ENCODE measurements at places on chromosomes 3 and 15. TPM values are rescaled to one million over a fixed set of nuclear protein-coding genes. Genes with fewer than 3 reads are reported as not detected.

GRCh38 chr3:111545349-111545748, 3.4 kb downstream of the CD96 start:
- peaks cover 1% of the 10 kb centered on the region for H3K27me3 ChIP-seq
- H3K4me1 ChIP-seq = peaks cover 10% of the 10 kb centered on the region
- no peak for DNase-seq
- no peaks in the 10 kb centered on the region for H3K36me3 ChIP-seq
- H3K27ac ChIP-seq = no peak overlapping the region

DNA sequence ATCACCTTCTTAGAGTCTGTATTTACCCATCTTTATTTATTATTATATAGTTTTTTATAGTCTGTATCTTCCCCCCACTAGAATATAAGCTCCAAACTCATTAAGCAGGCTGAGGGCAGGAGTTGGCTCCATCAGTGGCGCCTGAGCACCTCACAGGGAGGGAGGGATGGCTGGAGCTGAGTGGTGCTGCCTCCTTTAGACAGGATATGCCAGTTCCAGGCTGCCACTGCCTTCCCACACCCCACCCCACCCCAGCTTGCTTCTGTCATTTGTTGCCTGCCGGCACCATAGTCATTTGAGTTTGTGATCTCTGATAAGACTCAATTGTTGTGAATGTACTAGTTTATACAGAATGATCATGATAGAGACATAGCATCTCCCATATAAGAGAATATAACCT, 85.5 kb downstream of the KLHL25 start:
- H3K27me3 ChIP-seq = peaks cover 2% of the 10 kb centered on the region
- H3K4me3 ChIP-seq = no peak overlapping the region
- peaks cover 45% of the 10 kb centered on the region for H3K4me1 ChIP-seq
- no peak for DNase-seq

DNA sequence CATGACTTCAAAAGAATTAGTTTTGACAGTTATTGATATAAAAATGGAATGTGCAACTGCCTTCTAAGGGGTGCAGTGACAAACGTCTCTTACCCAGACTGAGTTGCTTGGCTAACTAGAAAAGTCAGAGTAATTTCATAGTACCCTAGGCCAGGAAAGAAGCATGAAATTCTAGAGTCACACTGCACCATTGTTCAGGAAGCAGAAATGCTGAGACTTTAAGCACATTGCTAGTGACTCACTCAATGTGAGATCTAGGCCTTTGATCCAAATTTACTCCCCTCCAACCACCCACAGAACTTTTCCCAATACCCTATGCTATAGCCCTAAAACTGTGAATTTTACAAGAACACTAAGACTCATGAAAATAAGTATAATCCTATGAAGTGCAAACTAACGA, 110.8 kb downstream of the DUT start:
- peaks cover 90% of the 10 kb centered on the region for H3K36me3 ChIP-seq
- H3K27me3 ChIP-seq = peaks cover 24% of the 10 kb centered on the region
- H3K4me1 ChIP-seq = peaks cover 82% of the 10 kb centered on the region
- H3K4me3 ChIP-seq = no peak overlapping the region

DNA sequence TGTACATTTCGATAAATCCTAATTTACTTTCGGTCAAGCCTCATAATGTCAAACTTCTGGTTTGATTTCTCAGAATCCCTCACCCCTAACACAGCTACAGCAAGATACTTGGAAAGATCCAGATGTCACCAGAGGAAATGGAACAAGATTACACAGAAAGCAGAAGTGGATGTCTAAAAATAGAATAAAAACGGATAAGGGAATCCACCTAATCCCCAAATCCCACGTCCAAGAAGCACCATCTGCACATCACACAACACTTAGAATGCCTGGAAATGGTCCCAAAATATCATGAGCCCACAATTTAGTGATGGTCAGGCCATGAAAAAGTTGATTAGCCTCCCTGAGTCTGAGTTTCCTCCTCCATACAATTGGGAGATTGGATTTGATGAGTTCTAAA, 61.7 kb downstream of the AGTR1 start:
- H3K4me1 ChIP-seq = no peaks in the 10 kb centered on the region
- H3K27me3 ChIP-seq = peaks cover 6% of the 10 kb centered on the region
- no peak for DNase-seq

SPCS1 gene
- total RNA-seq = 205 TPM

ABCF3 gene
- total RNA-seq = 53.3 TPM

GRCh38 chr3:53255423-53255774, 423 bp downstream of the TKT start:
- H3K27ac ChIP-seq = peak overlapping the region; percentile 79
- peaks cover 6% of the 10 kb centered on the region for H3K27me3 ChIP-seq
- peaks cover 30% of the 10 kb centered on the region for H3K36me3 ChIP-seq
- peaks cover 44% of the 10 kb centered on the region for H3K4me1 ChIP-seq
- peak overlapping the region; percentile 97 for H3K4me3 ChIP-seq
- no peak for DNase-seq

GRCh38 chr15:89138999-89139612, 50.9 kb downstream of the ABHD2 start:
- DNase-seq = peak; percentile 67
- peaks cover 4% of the 10 kb centered on the region for H3K36me3 ChIP-seq
- H3K4me1 ChIP-seq = peaks cover 83% of the 10 kb centered on the region
- H3K4me3 ChIP-seq = peak overlapping the region; percentile 35
- peak overlapping the region; percentile 82 for H3K27ac ChIP-seq

C3orf20 gene
- not detected for total RNA-seq

- no peaks in the 10 kb centered on the region for H3K36me3 ChIP-seq
- H3K4me3 ChIP-seq = no peak overlapping the region
- H3K4me1 ChIP-seq = no peaks in the 10 kb centered on the region
- DNase-seq = no peak
- peaks cover 4% of the 10 kb centered on the region for H3K27me3 ChIP-seq
These were observed 7.8 kb upstream of the PPM1L start for GRCh38 chr3:160748231-160748630.

DNA sequence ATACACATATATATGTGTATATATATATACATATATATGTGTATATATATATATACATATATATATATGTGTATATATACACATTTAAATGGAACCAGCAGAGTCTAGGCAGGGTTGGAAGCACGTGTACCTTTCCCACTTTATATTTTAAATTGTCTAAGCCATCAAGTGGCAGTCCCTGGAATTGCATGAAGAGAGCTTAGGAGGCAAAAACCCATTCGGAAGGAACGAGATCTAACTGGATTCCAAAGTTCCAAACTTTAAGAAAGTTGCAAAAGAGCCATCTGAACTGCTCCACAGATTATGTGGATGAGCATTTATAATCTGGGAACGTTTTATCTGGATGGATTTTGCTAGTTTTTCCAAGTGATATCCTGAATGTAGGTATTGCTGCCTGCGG, 186.5 kb downstream of the FOXP1 start:
- H3K27me3 ChIP-seq = no peaks in the 10 kb centered on the region
- H3K4me1 ChIP-seq = peaks cover 51% of the 10 kb centered on the region
- H3K36me3 ChIP-seq = no peaks in the 10 kb centered on the region
- peak; percentile 41 for DNase-seq
- no peak overlapping the region for H3K27ac ChIP-seq

DNA sequence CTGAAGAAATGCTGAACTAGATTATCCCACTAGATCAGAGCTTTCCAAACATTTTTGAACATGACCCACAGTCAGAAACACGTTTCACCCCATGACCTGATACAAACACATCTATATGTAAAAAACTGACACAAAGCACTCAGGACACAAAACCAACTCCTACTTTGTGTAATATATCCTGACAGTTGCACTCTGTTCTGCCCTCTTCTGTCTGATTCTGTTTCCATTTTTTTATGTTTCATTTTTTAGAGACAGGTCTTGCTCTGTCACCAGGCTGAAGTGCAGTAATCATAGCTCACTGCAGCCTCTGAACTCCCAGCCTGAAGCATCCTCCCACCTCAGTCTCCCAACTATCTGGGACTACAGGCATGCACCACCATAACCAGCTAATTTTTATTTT, 15.8 kb upstream of the RFTN1 start:
- no peak overlapping the region for H3K4me3 ChIP-seq
- peaks cover 3% of the 10 kb centered on the region for H3K36me3 ChIP-seq
- peaks cover 33% of the 10 kb centered on the region for H3K27me3 ChIP-seq
- no peak for DNase-seq
- H3K4me1 ChIP-seq = no peaks in the 10 kb centered on the region
- H3K27ac ChIP-seq = no peak overlapping the region

GRCh38 chr3:50581459-50581842, 12.1 kb downstream of the HEMK1 start:
- no peaks in the 10 kb centered on the region for H3K27me3 ChIP-seq
- H3K27ac ChIP-seq = no peak overlapping the region
- H3K4me3 ChIP-seq = no peak overlapping the region
- no peaks in the 10 kb centered on the region for H3K36me3 ChIP-seq
- H3K4me1 ChIP-seq = no peaks in the 10 kb centered on the region

- H3K27me3 ChIP-seq = no peaks in the 10 kb centered on the region
- H3K36me3 ChIP-seq = no peaks in the 10 kb centered on the region
- H3K4me1 ChIP-seq = no peaks in the 10 kb centered on the region
- no peak overlapping the region for H3K4me3 ChIP-seq
- no peak for DNase-seq
These were observed 295.8 kb upstream of the LRRN1 start for GRCh38 chr3:3503411-3503810.

- H3K4me3 ChIP-seq = peak overlapping the region; percentile 94
- DNase-seq = no peak
- H3K36me3 ChIP-seq = peaks cover 18% of the 10 kb centered on the region
- H3K4me1 ChIP-seq = peaks cover 73% of the 10 kb centered on the region
- peak overlapping the region; percentile 86 for H3K27ac ChIP-seq
These were observed 1.3 kb upstream of the ZBTB47 start for GRCh38 chr3:42652251-42652610.

- no peaks in the 10 kb centered on the region for H3K36me3 ChIP-seq
- H3K4me3 ChIP-seq = no peak overlapping the region
- DNase-seq = peak; percentile 68
- H3K4me1 ChIP-seq = peaks cover 25% of the 10 kb centered on the region
- peaks cover 20% of the 10 kb centered on the region for H3K27me3 ChIP-seq
- no peak overlapping the region for H3K27ac ChIP-seq
These were observed 1.4 kb upstream of the RASL12 start for GRCh38 chr15:65069179-65069578.

DNA sequence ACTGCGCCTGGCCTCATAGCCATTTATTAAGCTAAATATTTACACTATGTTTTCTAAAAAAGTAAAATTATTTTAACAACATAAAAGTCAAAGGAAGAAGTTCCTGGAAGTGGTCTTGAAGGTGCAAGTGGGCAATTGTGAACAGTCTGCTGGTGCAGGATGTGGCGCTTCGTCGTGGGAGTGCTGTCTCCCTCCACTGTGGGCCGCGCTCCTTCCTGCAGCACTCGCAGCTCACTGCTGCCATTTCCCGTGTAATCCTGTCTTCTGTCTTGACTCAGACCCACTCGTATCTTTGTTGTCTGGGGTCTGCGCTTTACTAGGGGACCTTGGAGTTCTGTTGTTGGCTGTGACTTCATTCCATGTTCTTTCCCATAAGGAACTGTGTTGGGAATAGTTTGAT, 56.3 kb downstream of the APBA2 start:
- DNase-seq = no peak
- H3K4me1 ChIP-seq = no peaks in the 10 kb centered on the region
- peaks cover 5% of the 10 kb centered on the region for H3K27me3 ChIP-seq
- H3K27ac ChIP-seq = no peak overlapping the region
- H3K4me3 ChIP-seq = no peak overlapping the region

DNA sequence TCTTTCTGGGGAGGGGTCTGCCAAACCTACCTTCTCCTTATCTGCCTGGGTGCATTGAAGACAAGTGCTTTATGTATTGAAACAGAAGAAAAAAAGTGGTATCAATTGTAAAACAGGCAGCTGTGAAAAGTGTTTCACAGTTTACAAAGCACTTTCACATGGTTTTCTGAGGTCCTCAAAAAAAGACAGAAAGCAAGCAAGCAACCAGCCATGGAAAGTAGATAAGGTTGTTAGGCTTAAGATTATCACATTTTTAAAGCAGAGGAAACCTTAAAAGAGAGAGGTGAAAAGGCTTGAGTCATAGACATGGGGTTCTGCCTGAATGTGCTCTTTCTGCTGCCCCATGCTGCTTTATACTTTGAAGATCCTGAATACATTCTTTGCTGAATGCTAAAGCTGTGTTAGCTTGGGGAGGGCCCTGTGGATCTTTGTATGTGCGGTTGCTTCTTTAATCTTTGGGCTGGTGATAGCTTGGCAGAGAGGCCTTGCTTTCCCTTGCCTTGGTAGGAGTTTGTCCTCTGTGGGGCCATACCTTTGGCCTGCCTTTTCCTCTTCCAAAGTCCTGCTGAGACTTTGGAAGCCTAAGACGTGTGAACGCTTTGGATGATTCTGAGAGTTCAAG, 2.6 kb downstream of the SMAD3 start:
- peak overlapping the region; percentile 99 for H3K4me3 ChIP-seq
- peaks cover 69% of the 10 kb centered on the region for H3K4me1 ChIP-seq
- H3K36me3 ChIP-seq = peaks cover 57% of the 10 kb centered on the region
- H3K27me3 ChIP-seq = peaks cover 10% of the 10 kb centered on the region

DNA sequence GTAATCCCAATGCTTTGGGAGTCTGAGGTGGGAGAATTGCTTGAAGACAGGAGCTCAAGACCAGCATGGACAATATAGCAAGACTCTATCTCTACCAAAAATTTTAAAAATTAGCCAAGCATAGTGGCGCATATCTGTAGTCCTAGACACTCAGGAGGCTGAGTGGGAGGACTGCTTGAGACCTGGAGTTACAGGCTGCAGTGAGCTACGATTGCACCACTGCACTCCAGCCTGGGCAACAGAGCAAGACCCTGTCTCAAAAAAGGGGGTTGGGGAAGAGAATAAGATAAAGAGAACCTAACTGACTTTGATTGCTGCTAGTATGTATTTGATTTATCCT, 755 bp downstream of the CD200R1 start:
- peaks cover 3% of the 10 kb centered on the region for H3K4me1 ChIP-seq
- DNase-seq = no peak
- H3K4me3 ChIP-seq = no peak overlapping the region
- no peak overlapping the region for H3K27ac ChIP-seq
- H3K36me3 ChIP-seq = no peaks in the 10 kb centered on the region

- no peak overlapping the region for H3K27ac ChIP-seq
- DNase-seq = no peak
- H3K27me3 ChIP-seq = peaks cover 16% of the 10 kb centered on the region
- H3K4me3 ChIP-seq = no peak overlapping the region
- peaks cover 4% of the 10 kb centered on the region for H3K36me3 ChIP-seq
- H3K4me1 ChIP-seq = peaks cover 67% of the 10 kb centered on the region
These were observed 223.6 kb upstream of the TLE3 start for GRCh38 chr15:70321172-70321819.

SNX22 gene
- total RNA-seq = not detected

CEMIP gene
- total RNA-seq = 5.8 TPM

PATL2 gene
- total RNA-seq = not detected

XIRP1 gene
- not detected for total RNA-seq
